Central memory CD4-positive, alpha-beta T cell (primary cell): ENCODE measurements at places on chromosomes 1 and 21.

DNA sequence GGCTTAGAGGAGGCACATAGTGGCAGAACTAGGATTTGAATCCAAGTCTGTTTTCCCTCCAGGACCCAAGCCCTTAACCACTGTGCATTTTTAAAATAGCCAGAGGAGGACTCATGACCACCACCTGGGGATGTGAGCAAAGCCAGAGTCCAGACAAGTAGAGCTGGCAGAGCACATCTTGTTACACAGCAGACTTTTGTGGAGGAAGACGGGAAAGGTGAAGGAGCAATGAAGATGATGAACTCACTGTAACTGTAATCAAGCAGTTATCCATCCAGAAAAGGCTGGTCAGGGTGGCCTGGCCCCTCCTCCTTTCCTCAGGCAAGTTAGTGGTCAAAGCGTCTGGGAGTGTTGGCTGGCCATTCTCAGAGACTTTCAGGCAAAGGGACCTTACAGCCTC is 50.9 kb downstream of the SLC44A3 start:
- no peak for DNase-seq

- no peak for DNase-seq
Measured at GRCh38 chr1:99662539-99663080, 16.7 kb downstream of the PALMD start.

- no peak for DNase-seq
Measured at GRCh38 chr1:236686815-236687160, 489 bp downstream of the ACTN2 start.

DNA sequence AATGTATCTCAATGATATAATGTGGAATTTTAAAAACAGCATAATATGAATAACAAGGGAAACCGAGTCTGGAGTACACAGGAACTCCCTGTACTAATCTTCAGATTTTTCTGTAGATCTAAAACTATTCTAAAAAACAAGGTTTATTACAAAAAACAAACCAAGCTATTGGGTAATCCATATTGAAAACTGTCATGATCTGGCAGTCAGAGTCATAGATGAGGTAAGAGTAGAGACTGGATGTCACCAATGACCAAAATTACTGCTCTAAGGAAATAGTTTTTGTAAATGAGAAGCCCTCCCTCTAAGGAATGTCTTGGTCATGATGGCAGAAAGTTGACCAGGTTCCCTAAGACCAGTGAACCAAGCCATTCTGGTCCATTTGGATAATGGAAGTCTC is 2.4 kb upstream of the SPOCD1 start:
- no peak for DNase-seq

DNA sequence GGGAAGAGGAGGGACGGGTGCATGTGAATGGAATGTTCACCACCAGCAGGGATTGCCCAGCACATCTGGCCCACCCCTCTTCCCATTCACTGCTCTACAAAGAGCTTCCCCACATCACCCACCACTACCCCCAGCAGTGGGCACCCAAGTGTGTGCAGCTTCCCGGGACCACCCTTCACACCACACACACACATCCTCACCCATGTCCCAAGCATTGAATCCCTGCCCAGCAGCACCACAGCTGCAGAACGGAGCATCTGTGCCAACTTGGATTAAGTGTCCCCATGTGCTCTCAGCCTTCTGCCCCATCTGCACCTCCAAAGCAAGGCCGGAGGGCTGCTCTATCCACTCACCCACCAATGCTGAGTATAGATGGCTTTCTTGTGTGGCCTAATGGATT is 141.4 kb downstream of the PSMG1 start:
- DNase-seq: no peak

GRCh38 chr1:18091660-18092446 is 15.7 kb upstream of the IGSF21 start:
- no peak for DNase-seq

DNA sequence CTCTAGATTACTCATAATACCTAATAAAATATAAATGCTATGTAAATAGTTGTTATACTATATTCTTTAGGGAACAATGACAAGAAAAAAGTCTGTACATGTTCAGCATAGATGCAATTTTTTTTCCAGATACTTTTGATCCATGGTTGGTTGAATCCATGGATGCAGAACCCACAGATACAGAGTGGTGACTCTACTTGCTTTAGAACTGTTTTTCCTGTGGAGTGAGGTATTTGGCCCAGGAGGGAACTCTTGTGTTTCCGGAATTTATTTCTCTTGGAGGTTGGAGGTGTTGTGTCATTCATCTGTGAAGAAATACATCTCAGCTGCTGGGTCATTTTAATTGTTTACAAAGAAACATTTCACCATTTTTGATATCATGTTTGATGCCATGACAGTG is 28.7 kb downstream of the TMEM200B start:
- no peak for DNase-seq

DNA sequence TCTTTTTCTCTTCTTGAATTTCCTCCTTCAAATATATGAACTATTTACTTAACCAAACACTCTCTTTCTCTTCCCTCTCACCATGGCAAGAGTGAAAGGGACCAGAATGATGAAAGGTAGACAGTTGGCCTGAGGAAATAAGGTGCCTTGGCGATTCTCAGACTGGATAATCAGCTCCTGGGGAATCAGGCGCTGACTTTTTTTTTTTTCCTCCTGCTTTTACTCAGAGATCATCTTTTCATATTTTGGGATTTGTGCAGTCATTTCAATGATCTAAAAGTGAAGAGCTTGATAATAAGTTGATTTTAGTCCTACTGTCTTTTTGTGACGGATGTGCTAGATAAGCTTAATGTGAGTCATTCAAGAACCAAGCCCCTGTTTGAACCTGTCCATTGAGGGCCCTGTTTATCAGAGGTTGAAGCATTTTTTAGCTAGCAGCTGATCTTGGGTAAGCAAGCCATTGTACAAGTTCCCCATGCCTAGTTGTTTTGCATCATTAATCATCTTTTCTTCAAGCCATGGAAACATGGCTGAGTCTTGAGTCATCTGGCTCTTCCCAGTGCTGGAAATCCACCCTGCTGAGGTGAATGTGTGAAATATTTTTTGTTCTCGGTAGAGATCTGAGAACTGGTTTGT is 40.8 kb downstream of the ITSN1 start:
- no peak for DNase-seq

DNA sequence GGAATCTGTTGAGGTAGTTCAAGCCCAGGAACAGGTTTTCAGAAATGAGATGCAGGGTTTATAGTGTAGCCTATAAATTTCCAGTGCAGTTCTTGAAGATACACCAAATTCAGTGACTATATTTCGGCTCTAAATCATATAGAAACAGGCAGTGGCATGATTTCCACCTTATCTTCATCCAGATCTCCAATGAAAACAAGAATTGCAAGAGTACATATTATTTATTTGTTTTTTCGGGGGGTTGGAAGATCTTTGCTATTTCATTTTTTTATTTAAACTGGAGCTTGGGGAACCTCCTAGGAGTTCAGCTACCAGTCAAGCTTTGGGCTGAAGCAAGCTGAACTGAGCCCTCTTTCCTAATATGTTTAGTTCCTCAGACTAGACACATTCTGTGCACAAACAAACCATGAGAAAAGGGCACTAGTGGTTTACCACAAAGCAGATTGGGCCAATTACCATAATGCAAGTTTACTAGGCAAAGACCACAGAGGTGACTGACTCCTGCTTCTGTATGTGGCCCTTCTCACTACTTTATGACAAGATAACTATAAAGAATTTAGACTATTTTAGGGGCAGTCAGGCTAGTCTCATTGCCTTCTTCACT is 68.5 kb downstream of the RGS2 start:
- no peak for DNase-seq

DNA sequence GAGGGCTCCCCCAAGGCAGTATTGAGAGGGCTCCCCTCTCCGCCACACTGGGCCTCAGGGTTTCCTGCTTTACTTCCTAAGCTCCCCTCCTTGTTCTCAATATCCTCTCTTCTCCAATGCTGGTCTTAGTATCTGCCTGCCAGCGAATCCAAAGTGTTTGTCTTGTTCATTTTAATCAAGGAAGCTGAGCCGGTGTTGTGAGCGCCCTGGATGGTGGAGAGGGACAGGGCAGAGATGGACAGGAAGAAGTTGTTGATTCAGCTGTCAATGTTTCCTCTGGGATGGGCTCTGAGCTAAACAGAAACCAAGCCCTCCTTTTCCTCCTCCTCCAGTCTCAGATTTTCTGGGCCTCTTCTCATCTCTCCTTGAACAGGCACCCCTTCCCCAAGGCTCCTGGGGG is 5.4 kb downstream of the OLFML3 start:
- DNase-seq: no peak

GRCh38 chr1:153354515-153355193 is 3.0 kb upstream of the S100A9 start:
- DNase-seq: no peak

GRCh38 chr1:27589841-27590426 is 14.0 kb downstream of the AHDC1 start:
- DNase-seq: no peak

DNA sequence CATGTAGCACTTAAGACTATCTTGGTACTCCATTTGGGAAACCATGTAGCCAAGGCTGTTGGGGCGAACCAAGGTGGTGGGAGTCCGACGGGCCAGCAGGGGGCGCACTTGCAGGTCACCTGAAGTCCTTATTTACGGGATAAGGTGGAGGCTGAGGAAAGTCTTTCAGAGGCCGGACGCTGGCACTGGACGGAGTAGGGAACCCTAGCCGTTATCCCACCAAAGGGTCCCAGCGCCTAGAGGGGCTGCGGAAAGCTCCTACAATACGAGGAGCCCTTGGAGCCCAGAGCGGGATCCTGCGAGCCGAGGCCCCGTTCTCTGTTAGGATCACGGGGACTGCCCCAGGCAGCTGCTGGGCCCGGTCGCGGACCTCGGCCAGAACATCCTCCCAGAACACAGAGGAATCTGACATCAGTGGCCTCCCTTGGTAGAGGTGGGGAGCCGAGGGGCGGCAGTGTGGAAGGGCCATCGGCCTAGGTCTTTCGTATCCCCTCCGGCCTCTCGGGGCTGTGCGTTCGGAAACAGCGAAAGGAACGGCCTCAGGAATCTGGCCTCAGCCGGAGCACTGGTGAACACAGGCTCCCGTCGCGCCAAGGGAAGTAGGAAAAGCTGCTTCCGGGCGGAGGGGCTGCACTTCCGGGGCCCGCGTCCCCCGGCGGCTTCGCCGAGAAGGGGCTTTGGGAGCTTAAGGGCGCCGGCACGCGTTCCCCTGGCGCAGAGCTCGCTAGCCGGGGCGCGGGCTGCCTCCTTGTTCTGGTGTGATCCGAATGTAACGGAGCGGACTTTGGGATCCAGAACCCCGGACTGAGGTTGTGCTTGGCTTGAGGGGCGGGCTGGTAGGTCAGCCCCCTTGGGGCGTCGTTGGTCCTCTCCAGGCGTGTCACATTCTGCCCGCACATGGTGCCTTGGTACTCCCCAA is 29.9 kb upstream of the RPTN start:
- DNase-seq: peak; percentile 66

GRCh38 chr1:82946096-82946605 is 1052.8 kb downstream of the TTLL7 start:
- no peak for DNase-seq

- DNase-seq: no peak
Measured at GRCh38 chr1:167339405-167339804, 118.7 kb downstream of the POU2F1 start.

GRCh38 chr1:44357710-44358109 is 2.7 kb upstream of the ERI3 start:
- no peak for DNase-seq

DNA sequence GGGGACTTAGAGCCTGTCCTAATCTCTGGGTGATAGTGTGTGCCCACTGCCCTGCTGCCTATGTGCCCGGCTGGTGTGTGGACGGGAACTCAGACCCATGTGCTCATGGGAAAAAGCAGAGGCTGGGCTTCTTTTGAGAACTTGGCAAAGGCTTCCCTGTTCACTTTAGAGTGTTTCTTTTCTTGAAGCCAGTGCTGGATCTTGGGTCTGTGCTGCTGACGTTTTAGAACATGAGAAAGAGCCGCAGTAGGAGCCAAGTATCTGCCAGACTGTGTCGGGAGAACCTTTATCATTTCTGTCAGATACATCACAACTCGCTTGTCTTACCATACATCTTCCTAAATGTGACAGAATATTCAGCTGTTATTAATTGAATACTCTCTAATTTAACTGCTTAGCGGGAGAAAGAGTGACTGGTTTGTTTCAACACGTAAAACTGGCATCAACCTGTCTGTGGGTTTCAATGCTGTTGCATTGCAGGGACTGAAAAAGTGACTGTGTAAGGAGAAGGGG is 195.2 kb downstream of the PBX1 start:
- no peak for DNase-seq

- no peak for DNase-seq
Measured at GRCh38 chr1:218030846-218031245, 254.2 kb upstream of the RRP15 start.

GRCh38 chr1:9629445-9630201 is 21.9 kb upstream of the PIK3CD start:
- peak; percentile 73 for DNase-seq

DNA sequence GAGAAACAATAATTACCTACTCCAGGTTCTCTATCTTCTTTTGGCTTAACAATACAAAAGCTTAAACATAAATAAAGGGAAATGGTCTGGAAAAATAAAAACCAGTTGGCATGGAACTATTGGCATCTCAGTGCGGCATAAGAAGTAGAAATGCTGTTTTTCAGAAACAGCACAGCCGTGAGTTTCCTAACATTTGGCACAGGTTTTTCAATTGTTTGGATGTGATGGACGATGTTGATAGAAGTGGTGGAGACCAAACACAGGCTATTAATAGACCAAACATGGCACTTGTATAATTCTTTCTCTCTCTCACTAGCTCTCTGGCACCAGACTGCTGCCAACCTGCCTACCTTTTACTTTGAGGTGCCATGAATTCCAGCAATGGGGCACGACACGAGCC is 36.2 kb downstream of the KCNN3 start:
- DNase-seq: no peak

GRCh38 chr1:2148691-2149090 is 45.9 kb downstream of the FAAP20 start:
- peak; percentile 80 for DNase-seq

GRCh38 chr1:10825592-10825991 is 29.1 kb upstream of the CASZ1 start:
- DNase-seq: no peak

- DNase-seq: no peak
Measured at GRCh38 chr1:1279028-1279427, 1.2 kb upstream of the SCNN1D start.

GRCh38 chr1:28193701-28194161 is 17.2 kb upstream of the PTAFR start:
- no peak for DNase-seq

GRCh38 chr1:166057650-166058049 is 109.2 kb downstream of the FAM78B start:
- no peak for DNase-seq
